Heart left ventricle (tissue), 16 donors: ENCODE measurements at places on chromosomes 7 and 10. TPM values are rescaled to one million over a fixed set of nuclear protein-coding genes. Genes with fewer than 3 reads are reported as not detected.

RPA3 gene
- 19.9 TPM for total RNA-seq

AUTS2 gene
- 8.3 TPM for total RNA-seq

NACAD gene
- total RNA-seq = 1.9 TPM

TWIST1 gene
- 1.7 TPM for total RNA-seq

ABCB1 gene
- total RNA-seq = 9.2 TPM

RNF32 gene
- 0.33 TPM for total RNA-seq

MRLN gene
- total RNA-seq = not detected

ARHGEF5 gene
- total RNA-seq = 0.75 TPM

CYP2C19 gene
- total RNA-seq = not detected

ZNF488 gene
- total RNA-seq = not detected

CYP2W1 gene
- total RNA-seq = not detected

DKK1 gene
- 0.61 TPM for total RNA-seq

NKX2-3 gene
- not detected for total RNA-seq

CTAGE4 gene
- total RNA-seq = not detected

FAM25C gene
- not detected for total RNA-seq

STEAP1B gene
- not detected for total RNA-seq

ELN gene
- total RNA-seq = 24.3 TPM

RBAK gene
- 5.5 TPM for total RNA-seq

LIPF gene
- total RNA-seq = not detected

ZCWPW1 gene
- 3.7 TPM for total RNA-seq

GIMAP6 gene
- total RNA-seq = 52.7 TPM

ZNF33B gene
- total RNA-seq = 18.1 TPM

HOXA10 gene
- not detected for total RNA-seq

MMP21 gene
- total RNA-seq = not detected

CPA2 gene
- 0.86 TPM for total RNA-seq

CD36 gene
- total RNA-seq = 891 TPM

NKX1-2 gene
- not detected for total RNA-seq

CLCN1 gene
- not detected for total RNA-seq

IDI2 gene
- total RNA-seq = not detected

UTF1 gene
- not detected for total RNA-seq

SKIDA1 gene
- total RNA-seq = 3.1 TPM

CUBN gene
- 0.63 TPM for total RNA-seq

TRAPPC14 gene
- total RNA-seq = 6.2 TPM

PRKAG2 gene
- total RNA-seq = 134 TPM
